Uterus (tissue), 4 donors: ENCODE measurements at places on chromosomes 12 and 14.

GRCh38 chr12:18953505-18953904, 176.0 kb upstream of the PLEKHA5 start:
- no peak for DNase-seq

DNA sequence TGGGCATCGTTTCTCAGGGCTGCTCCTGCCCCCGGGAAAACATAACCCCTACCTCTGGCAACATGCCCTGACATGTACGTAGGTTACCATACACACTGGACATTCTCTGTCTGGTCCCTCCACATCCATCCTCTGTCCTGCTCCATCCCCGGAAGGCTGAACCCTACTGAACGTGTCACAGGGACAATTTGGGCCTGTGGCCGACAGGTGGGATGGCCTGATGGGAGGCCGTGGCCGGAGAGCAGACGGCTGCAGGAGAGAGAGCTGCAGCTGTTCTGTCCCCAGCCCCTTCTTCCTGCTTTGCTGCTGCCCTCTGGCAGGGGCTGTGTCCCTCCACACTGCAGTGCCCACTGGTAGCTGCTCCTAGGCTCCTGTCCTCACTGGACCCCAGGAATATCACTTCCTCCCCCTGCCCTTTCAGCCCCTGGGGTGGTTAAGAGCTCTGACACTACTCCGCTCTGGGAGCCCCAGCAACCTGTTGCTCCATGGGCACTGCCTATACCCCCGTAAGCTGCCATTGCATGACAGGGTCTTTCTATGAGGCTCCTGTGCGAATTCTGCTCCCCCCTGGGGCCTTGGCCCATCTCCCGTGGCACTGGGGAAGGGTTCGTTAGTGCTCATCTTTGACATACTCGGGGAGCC, 125.6 kb downstream of the RBM19 start:
- DNase-seq: no peak

GRCh38 chr12:11581179-11581755, 68.2 kb upstream of the ETV6 start:
- DNase-seq: peak; percentile 82

DNA sequence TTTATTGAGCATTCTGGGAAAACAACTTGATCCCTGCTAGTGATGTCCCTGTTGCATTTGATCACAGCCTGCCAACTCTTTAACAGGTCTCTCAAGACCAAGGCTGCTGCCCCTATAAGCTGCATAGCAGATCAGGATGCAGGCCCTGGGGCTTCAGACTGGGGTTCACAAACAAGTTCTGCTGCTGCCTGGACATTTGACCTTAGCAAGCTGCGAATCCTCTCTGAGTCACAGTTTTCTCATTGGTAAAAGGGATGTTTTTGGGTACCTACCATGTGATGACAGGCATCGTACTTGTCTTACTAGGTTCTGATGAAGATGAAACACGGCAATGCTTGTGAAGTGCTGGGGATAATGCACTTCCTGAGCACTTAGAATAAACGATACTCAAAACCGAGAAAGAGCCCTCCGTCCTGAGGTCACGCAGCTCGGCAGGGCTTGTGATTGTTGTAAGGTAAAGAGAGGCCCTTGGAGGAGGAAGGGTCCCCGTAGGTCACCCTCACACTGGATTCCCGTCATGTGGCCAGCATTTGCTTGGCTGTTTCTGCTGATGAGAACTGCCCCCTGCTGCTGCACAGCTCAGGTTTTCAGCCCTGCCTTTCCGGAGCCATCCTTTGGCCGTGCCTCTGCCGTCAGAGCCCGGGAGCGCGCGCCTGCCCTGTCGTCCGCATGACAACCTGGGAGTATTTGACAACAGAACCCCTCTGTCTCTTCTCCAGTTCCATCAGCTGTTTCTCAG, 39.1 kb downstream of the TSPAN9 start:
- DNase-seq: no peak

DNA sequence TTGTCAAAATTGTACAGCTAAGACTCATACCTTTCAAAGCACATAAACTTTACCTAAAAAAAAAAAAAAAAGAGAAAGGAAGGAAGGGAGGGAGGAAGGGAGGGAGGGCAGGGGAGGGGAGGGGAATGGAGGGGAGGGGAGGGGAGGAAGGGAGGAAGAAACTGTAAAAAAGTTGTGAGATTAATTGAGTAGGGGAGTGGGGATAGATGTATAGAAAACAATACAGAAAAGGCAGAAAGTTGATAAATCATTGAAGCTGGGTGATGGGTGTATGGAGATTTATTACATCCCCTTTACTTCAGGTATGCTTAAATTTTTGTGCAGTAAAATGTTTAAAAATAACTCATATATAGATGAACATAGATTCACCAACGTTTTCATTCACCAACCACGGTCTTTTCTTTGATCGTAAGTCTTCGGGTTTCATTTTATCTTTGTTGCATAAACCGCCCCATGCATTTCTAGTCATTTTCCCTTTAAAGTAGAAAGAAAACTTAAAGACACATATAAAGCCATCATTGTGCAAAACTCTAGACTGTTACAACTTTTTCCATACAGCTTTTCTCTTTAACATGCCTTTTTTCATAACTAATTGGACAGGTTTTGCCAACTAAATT, 191.2 kb upstream of the KRR1 start:
- no peak for DNase-seq

- no peak for DNase-seq
These were observed 8.9 kb upstream of the LIN7A start for GRCh38 chr12:80946591-80946990.

DNA sequence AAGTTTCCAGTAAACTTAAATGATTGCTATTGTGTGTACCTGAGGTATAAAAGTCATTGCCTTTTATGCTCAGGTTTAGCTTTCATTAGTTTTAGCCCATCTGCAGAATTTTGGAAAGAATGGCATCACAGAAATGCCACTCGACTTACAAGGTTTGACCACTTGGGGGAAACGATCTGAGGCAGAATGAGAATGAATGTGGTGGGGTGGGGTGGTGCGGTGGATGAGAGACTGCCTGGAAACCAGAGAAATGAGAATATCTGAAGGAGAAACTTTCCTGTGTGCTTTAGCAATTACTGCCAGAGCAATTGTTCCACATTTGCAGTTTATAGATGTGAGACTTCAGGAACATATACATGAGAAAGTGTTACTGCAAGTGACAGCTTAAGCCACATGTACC, 225.4 kb upstream of the PDE3A start:
- no peak for DNase-seq

DNA sequence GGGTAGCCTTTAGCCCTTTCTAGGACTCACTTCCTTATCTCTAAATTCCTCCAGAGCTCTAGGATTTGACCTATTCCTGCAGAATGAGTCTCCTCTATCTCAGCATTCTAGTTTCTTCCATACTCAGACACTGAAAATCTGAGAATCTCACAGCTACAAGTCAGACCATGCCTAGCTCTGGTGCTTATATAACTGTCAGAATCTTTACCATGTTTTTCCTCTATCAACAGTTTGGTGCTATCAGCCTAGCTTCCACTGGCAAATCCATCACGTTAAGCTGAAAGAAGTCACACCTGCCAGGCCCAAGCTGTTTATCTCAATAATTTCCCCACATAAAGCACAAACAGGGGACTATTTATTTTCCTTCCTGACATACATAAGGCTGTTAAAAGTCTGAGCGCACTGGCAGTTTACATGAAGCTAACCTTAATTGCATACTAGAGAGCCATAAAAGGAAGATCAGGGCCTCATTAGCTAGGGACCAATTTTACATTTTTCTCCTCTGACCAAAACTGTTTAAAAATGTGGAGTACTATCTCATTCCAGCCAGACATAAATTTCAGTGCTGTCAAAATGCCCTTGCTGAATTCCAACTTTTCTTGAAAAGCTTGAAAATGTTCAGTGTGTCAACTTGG, 270.5 kb downstream of the C12orf75 start:
- no peak for DNase-seq

- DNase-seq: no peak
These were observed 27.0 kb downstream of the PPP1R13B start for GRCh38 chr14:103820382-103820781.

GRCh38 chr14:36320897-36321381, 502 bp upstream of the MBIP start:
- no peak for DNase-seq

- DNase-seq: no peak
These were observed 82.8 kb downstream of the B4GALNT3 start for GRCh38 chr12:542395-543113.

GRCh38 chr12:92546259-92546634, 156.5 kb upstream of the PLEKHG7 start:
- DNase-seq: no peak

GRCh38 chr14:99265571-99265970, 6.4 kb downstream of the BCL11B start:
- no peak for DNase-seq

DNA sequence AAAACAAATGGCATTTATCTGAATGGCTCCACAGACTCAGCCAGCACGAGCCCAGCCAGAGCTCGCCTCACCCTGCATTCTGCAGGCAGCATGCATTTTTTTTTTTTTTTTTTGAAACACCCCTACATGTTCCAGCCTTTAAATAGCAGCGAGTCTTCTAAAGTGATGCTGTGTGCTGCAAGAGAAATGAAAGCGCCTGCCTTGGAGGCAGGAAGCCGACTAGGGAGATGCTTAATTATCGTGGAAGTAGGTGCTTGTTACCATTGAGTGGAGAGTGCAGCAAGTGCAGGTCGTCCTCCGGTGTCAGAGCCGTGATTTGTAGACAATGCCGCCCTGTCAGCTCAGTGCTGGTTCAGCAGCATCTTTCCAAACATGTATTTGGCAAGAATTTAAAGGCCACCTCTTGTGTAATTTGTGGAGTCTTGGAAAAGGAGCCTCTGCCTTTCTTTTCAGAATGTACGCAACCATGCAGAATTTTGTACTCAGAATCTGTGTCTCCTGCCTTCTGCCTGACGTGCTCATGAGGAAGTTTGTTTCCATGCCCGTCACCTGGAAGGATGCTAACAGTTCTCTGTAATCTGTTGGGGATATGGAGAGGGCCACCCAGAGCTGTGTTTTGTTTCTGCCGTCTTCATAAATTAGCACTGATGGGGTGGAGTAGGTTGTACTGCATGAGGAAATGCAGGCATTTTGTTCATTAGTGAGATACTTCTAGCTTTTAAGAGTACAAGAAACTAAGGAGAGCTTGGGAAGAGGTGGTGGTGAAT, 345.9 kb upstream of the RGS6 start:
- DNase-seq: peak; percentile 25

DNA sequence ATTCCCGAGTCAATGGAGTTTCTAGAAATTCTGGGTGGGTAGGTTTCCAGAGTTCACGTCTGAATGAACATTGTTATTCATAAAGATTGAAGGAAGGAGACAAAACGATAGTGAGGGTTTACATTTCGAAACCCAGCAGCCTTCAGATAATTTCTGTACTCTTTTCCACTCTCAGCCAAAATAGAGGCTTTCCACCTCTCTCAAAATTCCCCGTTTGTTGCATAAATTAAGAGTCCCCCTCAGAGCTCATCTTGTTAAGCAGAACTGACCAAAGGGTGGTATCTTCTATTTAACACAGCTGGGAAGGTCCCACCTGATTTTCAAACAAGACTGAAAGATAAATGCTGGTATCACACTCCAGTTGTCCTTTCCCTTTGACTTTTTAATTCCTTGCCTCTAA, 21.5 kb upstream of the YARS2 start:
- no peak for DNase-seq
